ENCODE measurements at places on chromosomes 4 and X. TPM values are rescaled to one million over a fixed set of nuclear protein-coding genes. Genes with fewer than 3 reads are reported as not detected.
A peak's percentile ranks its signal among the peaks of the same experiment; 100 is the strongest.

DNA sequence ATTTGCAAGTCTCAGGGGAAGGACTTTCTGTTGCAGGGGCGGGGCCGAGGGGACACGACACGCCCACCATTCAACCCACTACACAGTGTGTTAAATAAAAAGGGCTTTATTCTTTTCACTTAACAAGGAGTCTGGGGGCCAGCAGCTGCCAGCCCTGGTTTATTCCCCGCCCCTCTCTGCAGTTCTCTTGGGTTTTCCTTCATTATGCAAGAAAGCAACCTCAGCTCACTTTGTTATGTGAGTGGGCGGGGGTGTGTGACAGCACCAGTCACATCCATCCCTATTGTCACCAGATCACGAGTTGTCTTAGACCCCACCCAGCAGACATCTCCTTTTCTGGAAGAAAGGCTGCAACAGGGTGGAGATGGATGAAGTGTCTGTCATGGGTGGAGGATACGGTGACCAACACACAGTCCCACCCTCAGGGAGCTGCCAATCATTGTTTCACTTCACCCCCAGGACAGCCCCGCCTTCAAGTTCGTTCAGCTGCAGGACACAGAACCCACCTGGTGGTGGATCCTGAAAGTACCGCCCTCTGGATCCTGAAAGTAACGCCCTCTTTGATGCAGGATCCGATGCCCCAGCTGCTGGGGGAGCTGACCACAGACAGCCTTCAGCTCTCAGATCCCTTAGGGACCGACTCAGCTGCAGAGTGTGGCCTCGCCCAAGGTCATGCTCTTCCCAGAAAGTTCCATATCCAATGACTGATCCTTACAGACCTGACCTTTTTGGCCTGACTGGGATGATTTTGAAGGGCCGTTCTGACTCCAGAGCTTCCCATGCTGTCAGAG lies 79.6 kb downstream of the SMIM20 start:
- DNase-seq = no peak

DNA sequence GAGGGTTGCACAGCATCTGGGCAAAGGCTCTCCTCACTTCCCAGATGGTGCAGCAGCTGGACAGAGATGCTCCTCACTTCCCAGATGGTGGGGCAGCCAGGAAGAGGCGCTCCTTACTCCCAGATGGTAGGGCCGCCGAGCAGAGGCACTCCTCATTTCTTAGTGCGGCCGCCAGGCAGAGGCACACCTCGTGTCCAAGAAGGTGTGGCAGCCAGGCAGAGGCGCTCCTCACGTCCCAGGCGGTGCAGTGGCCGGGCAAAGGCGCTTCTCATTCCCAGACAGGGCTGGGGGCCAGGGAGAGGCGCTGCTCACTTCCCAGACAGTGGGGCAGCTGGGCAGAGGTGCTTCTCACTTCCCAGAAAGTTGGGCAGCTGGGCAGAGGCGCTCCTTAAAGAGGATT lies 48.8 kb downstream of the ZNF732 start:
- no peak for DNase-seq

DNA sequence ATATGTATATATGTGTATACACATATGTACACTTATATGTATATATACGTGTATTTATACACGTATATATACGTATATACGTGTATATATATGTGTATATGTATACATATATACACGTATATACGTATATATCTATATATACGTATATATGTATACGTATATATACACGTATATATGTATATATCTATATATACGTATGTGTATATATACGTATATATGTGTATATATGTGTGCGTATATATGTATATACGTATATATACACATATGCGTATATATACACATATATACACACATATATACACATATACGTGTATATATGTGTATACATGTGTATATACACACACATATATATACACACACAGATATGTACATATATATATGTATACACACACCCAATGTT lies 348.0 kb upstream of the LCORL start:
- no peak for DNase-seq

Gene LONRF3
- total RNA-seq = 5.5 TPM

Gene GAGE13
- total RNA-seq = not detected

DNA sequence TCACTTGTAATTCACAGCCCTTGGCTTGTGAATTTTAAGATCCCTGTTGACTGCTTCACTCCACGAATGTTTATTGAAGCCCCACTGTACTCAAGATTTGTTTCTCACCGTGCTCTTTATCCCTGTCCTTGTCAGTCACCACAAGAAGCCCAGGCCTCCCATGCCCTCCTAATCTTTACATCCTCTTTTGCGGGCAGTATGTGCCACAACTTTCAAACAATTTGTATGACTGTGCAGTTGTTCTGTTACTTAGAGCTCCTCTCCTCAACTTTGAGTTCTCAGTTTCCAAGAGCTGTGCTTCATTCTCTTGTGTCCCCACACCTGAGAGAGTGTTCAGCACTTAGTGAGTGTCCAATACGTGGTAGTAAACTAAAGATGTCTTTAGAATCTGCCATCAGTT lies 467.7 kb downstream of the NKX6-1 start:
- no peak for DNase-seq

GRCh38 chr4:10106421-10107039 lies 10.1 kb downstream of the WDR1 start:
- DNase-seq = peak; percentile 55

Gene HPRT1
- 44.9 TPM for total RNA-seq

DNA sequence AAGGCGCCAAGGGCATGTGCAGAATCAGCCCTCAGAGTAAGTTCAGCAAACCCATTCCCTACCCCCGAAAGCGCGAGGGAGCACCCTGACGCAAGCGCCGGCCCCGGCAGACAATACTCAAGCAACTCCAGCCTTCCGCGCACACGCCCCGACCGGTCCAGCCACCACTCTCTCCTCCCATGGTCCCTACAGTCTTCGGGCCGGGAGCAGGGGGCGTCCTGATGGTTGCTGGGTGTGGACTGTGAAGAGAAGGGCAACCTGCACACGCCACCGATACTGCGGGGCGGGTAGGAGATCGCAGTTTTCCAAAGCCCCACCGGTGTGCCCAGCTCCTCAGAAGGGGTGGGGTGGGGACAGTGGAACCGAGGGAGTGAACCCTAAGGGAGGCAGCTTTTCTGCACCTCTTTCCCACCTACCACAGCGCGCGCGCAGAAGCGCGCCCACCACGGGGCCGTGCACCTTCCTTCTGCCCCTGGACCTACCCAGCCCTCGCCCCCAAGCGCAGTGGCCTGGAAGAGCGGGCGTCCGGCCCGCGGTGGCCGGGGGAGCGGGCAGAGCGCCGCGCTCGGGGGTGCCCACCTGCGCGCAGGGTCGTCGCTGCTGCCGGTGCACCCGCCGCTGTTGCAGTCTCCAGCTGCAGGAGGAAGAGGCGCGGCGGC lies 650.2 kb upstream of the DIPK2B start:
- no peak for DNase-seq

DNA sequence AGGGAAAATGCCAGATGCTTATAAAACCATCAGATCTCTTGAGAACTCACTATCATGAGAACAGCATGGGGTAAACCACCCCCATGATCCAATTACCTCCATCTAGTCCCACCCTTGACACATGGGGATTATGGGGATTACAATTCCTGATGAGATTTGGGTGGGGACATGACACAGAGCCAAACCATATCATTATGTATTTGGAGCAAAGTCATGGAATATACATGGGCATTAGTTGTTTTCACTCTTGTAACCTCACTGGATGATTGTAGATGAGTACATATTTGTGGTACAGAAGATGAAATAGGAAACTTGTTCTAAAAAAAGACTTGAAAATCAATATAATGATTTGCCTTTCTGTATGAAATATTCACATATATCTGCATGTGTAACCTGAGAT lies 674.5 kb upstream of the BOD1L1 start:
- DNase-seq = no peak

Gene SPANXA1
- not detected for total RNA-seq

DNA sequence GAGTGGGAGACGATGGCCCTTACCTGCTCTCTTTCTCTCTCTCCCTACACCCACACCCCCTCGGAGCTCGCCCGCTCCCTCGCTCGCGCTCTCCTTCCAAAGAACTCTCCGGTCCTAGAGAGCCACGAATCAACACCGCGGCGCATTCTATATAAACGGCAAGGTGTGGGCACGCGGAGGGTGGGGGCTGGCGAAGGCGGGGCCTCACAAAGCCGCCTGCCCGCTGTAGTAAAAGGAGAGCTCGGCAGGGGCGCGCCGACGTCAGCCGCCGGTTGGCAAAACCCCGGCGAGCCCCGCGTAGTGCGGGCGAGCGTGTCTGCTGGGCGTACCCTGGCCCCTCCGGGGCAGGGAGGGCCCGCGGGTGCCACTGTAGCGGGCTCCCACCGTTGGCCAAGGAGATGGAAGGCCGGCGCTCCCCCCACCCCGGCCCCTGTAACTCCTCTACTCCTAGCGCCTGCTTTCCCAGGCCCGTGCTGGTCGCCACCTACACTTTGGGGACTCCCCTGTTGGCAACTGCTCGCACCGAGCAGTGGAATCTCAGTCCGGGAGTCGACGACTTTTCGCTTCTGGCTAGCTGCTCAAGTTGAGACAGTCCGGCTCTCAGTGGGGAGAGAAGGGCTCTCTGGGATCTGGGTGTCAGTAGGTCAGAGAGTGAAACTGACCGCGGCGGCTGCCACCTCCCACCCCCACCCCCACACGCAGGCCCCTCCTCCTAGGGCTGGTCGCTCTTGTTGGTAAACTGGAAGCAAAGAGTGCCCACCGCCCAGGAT lies 325.5 kb upstream of the F9 start:
- peak; percentile 10 for DNase-seq

GRCh38 chrX:65902011-65902410 lies 137.9 kb downstream of the VSIG4 start:
- DNase-seq = no peak

GRCh38 chrX:106948641-106949040 lies 28.4 kb downstream of the CLDN2 start:
- DNase-seq = no peak

DNA sequence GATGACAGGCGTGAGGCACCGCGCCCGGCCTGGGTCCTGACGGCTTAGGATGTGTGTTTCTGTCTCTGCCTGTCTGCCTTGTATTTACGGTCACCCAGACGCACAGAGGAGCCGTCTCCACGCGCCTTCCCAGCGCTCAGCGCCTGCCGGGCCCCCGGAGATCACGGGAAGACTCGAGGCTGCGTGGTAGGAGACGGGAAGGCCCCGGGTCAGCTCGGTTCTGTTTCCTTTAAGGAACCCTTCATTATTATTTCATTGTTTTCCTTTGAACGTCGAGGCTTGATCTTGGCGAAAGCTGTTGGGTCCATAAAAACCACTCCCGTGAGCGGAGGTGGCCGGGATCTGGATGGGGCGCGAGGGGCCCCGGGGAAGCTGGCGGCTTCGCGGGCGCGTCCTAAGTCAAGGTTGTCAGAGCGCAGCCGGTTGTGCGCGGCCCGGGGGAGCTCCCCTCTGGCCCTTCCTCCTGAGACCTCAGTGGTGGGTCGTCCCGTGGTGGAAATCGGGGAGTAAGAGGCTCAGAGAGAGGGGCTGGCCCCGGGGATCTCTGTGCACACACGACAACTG lies 1.3 kb downstream of the SHOX start:
- peak; percentile 20 for DNase-seq

GRCh38 chrX:142312591-142312990 lies 107.5 kb upstream of the MAGEC2 start:
- no peak for DNase-seq

Gene NLGN3
- total RNA-seq = 69.6 TPM

Gene ALB
- total RNA-seq = 0.88 TPM

GRCh38 chrX:38750551-38750950 lies 50.7 kb upstream of the MID1IP1 start:
- DNase-seq = no peak

DNA sequence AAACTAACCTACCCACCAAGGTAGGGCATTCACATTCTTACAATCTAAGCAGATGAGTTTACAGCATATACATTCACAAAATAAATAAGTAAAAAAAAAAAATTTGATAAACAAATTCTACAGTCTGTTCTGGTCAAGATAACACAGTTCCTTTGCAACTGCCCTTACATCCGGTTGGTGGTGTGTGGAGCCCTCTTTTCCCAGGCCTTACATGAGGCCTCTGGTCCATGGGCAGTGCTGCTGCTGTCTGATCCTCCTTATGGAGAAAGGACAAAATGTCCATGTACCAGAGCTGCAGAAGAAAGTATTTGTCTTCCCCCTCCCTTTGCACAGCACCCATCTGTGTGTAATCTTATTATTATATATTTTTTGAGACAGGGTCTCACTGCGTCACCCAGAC lies 2.2 kb upstream of the SEPTIN11 start:
- no peak for DNase-seq

Data from dorsolateral prefrontal cortex (tissue), 122 donors.